ENCODE measurements at places on chromosomes 4 and X.

DNA sequence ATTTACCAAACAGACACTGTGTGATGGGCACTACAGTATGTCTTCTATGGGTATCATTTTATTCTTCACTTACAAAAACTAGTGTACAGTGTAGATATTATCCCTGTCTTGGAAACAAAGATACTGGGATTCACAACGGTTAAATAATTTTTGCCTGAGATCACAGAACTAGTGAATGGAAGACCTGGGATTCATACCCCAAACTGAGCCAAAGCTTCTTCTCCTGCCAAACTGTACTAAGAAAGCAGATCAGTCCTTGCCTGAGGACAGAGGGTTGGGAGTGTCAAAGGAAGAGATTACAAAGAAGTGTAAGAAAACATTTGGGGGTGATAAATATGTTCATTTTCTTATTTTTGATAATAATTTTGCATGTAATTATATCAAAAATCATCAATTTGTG, 43.1 kb downstream of the PPA2 start:
- DNase-seq = no peak

DNA sequence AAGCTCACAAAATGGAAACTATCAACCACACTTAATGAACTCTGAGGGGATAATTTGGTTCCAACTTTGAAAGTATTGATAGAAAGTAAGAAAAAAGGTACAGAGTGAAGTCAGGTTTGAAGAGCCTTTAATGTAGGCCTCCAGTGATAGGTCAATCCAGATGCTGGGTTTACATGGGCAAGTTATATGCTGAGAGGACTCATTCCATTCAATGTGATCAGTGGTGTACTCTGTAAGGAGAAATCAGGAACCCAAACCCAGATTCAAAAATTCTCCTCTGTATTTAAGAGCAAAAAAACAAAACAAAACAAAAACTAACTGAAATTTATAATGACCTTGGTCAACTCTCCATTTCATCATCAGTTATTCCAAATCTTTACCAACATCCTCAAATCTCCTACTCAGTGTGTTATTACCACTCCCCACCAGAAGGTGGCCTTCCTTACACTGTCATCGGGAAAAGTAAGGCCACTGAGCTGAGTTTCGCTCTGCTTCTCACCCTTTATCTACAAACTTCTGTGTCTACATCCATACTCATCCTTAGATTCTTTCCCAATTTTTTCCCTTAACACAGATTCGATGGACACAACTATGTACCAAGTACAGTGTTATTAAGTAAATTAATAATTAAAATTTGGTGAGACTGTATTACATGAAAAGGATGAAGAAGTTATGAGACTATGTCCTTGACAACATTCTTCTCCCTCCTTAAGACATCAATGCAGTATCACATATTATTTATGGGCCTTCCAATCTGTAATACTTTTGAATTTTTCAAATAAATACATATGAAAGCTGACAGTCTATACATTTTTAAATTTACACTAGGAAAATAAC, 88.3 kb downstream of the ZAR1 start:
- peak; percentile 33 for DNase-seq

DNA sequence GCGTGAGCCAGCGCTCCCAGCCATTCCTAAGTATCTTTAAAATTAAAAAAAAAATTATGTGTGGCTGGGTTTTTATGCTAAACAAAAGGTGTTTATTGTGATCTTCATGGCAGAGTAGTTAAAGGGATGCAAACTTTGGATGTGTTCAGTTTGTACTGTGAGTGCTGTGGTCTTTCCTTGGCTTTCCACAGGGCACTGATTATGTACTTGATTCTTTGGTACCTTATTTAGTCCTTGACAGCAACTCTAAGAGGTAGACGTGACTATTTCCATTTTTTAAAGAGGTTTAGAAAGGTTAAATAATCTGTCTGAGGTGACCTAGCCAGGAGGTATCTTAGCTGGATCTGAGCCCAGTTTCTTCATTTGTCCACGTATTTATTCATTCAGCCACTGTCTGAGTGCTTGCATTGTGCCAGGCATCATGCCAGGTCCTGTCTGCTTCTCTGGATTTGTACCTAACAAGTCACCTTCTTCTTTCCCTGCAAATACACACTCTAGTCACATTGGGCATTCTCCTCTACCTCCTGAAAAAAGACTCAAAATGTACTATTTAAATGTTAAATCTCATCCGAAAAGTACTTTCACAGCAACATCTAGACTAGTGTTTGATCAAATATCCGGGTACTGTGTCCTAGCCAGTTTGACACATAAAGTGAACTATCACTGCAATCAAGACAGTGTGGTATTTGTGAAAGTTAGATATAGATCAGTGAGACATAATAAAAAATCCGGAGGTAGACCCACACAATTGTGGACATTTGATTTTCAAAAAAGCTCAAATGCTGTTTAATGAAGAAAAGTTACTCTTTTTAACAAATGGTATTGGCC, 31.5 kb downstream of the WWC2 start:
- no peak for DNase-seq

DNA sequence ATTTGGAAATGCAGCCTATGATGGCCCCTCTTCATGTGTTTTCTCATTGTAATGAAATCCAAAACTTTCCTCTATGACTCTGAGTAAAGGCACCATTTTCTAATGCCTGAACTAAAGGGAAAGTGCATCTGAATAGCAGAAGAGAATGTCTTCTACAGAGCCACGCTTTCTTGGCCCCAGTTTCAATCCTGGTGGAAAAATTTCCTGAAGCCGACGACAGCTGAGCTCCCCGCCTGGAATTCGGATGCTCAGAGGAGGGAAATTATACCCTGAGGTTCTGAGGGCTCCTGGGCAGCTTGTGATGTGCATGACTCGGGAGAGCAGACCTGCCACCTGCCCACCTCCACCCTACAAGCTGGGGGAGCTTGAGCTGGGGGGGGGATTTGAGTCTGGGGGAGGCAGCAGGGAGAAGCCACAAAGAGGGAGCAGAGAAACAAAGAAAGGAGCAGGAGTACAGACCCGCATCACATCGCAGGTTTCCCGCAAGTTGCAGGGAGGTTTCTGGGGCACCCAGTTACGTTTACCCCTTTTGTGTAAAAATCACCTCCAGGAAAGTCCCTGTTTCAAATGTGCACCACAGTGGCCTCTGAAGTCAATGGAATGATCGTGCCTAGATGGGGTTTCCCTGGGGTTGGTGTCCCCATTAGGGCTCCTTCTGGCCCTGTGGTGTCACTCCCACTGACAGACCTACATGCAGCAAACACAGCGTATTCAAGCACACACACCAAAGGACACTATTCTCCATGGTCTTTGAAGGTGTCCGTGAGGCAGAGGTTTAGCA, 145.6 kb upstream of the RBPJ start:
- no peak for DNase-seq

- no peak for DNase-seq
Measured at GRCh38 chr4:106496061-106496460, 127.5 kb upstream of the GIMD1 start.

- peak; percentile 48 for DNase-seq
Measured at GRCh38 chr4:94406668-94407437, 44.9 kb upstream of the PDLIM5 start.

DNA sequence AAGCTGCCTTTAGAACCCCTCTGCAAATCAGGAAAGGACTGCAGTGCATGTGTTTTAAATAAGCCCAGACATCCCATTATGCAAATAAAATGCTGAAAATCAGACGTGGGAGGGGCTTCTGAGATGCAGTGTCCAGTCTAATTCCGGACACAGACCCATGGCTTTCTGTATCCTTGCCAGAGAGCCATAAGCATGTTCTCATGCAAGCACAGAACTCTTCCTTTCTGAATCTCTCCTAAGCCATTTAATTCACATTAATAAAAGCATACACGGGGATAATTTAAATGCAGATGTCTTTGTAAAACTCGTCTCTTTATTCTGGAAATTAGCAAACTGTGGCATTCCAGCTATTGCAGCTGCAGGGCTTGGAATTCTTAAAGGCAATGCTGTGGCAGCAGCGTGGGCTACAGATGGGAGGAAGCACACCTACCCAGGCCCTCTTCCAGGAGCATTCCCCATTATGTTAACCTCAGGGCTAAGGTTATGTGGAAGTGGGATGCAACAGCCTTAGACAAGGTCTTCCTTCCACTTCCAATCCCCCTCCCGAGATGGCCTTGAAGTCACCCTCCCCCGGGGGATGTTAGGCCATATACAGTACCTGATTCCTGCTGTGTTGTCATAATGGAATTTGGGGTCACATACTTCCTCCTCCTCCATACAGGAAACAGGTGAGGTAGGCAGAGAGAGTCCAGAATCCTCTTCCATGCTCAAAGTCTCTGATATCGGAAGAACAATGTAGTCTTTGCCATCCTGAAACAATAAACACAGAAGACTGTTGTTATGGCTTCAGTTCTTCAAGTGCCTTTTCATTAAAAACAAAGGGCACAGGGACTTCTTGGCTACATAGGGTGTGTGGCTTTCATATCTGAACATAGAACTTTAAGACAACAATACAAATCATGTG, 38.1 kb downstream of the KDR start:
- no peak for DNase-seq

DNA sequence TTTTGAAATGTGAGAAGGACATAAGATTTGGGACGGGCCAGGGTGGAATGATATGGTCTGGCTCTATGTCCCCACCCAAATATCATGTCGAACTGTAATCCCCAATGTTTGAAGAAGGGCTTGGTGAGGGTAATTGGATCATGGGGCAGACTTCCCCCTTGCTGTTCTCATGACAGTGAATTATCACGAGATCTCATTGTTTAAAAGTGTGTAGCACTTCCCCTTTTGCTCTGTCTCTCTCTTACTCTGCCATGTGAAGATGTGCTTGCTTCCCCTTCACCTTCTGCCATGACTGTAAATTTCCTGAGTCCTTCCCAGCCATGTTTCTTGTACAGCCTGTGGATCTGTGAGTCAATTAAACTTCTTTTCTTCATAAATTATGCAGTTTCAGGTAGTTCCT, 17.5 kb downstream of the MTMR8 start:
- DNase-seq = no peak

DNA sequence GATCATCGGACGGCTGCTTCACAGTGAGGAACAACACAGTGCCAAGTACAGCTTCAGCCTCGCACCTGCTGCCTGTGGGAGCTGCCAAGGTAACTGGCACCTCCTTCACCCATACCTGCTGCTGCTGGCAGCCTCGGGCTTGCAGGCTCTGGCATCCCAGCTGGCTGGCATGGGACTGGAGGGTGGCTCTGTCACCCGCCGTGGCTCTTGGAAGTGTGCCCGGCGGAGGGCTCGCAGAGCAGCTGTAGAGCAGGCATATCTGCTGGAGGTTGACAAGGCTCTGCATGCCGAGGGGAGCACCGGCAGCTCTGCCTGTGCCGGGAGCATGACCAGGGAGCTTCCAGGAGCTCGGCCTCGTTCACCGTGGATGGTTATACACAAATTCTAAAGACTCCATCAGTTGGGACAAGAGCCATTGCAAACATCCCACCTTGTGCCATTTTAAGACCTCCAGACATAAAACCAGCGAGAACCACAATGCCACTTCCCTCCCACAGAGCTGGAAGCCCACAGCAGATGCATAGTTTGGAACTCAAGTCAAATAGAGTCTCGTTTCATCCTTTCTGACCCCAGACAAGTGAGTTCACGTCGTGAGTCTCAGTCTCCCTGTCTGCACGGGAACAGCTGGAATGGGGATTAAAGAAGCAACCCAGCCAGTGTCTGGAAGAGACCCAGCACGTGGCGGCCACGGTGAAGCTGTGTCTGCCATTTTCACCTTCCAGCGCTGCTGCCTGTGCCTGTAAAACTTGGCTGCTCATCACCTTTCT, 84.3 kb upstream of the PSAPL1 start:
- DNase-seq = no peak

- no peak for DNase-seq
Measured at GRCh38 chr4:180665994-180666824, 1577.0 kb upstream of the TENM3 start.
